HTR-8/SVneo (cell line): ENCODE measurements at places on chromosomes 16 and 17.
A peak's percentile ranks its signal among the peaks of the same experiment; 100 is the strongest.

GRCh38 chr17:17900615-17901520 lies 64.1 kb upstream of the SREBF1 start:
- DNase-seq, result peak; percentile 96

GRCh38 chr17:16470265-16470664 lies 21.7 kb downstream of the LRRC75A start:
- DNase-seq, result no peak

DNA sequence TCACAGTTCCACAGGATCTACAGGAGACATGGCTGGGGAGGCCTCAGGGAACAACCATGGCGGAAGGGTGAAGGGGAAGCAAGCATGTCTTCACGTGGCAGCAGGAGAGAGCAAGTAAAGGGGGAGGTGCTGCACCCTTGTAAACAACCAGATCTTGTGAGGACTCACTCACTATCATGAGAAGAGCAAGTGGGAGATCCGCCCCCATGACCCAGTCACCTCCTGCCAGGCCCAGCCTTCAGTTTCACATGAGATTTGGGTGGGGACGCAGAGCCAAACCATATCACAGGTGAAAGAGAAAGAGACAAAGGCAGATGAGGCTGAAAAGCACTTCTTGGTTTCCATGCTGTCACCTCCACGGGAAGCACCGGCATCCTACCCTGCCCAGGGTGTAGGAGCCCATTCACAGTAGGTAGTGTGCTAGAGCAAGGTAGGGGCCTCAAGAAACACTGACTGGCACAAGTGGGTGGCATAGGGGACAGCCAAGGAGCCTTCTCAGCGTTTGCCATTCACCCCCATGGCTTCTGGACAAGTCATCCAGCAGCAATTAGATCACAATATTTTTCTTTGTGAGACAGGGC lies 6.6 kb downstream of the NARF start:
- no peak for DNase-seq

DNA sequence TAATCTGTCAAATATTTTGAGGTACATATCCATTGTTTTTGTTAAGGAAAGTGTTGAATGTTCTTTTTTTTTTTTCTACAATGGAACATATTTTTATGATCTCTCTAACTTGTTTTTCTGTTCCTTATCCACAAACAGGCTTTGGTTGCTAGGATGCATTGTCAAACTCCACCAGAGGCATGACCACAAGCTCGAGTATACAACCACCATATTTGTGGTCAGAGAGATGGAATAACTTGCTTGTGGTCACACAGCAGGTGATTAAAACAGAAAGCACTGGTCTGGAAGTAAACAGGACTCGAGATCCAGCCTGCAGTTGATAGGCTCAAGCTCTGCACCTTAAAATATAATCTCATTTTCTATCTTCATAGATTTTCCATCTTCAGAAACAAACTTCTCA lies 105.8 kb upstream of the ADAMTS18 start:
- no peak for DNase-seq

DNA sequence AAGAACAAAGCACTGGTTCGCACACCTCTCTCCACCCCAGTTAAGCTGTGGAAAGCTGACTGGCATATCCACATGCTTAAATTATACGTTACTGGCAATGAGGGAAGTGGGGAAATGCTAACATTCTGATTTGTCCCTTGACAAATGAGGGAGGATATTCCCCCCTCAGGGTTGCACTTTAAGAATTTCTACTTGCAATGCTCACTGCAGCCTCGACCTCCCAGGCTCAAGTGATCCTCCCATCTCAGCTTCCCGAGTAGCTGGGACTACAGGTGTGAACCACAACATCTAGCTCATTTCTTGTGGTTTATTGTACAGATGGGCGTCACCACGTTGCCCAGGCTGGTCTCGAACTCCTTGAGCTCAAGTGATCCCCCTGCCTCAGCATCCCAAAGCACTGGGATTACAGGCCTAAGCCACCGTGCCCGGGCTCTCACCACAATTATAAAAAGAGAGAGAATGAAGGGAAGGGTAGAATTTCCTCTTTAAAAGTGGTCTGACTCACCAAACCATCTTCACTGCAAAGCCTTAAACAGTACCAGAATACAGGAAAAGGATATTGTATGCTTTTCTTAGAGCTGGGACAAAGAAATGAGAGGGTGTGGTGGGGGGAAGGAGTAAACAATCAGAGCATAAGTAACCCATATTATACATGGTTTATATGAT lies 38.9 kb downstream of the KANSL1 start:
- DNase-seq, result no peak

DNA sequence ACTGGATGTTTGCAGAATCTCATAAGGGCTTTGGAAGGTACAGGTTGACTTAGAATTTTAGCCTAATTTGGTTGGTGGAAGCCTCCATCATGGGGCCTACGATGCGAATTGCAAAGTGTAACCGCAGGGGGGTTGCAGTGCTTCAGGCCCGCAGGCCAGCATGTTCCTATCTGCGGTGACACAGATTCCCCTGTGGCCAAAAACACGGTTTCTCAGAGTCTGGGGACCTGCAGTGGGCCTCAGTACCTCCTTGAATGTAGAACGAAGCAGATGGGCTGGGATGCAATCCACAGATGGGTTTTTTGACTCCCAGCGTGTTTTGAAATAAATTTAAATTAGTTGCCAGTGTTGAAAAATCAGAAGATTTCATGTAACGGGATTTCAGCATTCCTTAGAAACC lies 34.7 kb downstream of the KIAA0513 start:
- no peak for DNase-seq

DNA sequence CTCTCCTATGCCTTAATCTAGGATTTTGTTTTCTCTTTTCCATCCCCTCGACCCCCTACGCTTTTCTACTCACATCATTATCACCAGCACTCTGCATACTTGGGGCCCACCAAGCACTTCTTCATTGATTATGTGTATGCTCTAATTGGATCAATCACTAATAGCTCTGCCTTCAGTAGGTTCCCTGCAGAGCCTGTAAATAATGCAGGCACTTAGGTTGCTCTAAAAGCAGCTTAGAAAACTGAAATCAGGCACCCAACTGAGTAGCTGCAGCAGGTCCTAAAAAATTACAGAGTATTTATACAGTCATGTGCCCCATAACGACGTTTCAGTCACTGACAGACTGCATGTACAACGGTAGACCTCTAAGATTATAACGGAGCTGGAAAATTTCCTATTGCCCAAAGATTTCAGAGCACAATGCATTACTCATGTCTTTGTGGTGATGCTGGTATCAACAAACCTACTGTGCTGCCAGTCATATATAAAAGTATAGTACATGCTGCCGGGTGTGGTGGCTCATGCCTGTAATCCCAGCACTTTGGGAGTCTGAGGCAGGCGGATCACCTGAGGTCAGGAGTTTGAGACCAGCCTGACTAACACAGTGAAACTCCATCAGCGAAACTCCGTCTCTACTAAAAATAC lies 280.4 kb downstream of the HS3ST3B1 start:
- no peak for DNase-seq

DNA sequence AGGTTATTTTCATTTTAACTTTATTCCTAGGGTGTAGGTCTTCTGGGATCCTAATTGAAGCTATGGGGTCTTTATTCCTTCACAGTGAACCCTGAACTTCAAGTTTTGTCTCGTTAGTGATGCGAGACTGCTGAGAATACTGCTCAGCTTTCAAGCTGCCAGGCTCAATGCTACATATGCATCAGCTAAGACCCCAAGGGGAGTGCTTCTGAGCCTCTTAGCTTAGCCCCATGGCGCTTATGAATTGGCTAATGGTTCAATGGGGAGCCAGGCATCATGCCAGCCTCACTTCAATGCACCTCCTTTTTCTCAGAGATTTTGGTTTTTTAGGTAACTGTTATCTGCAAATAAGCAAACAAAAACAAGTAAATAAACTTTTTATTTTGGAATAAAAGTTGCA lies 94.1 kb upstream of the SIAH1 start:
- DNase-seq, result no peak

- no peak for DNase-seq
Observed at GRCh38 chr16:15963307-15963910, 14.0 kb downstream of the ABCC1 start.
